ENCODE measurements at places on chromosomes 5 and 9. TPM values are rescaled to one million over a fixed set of nuclear protein-coding genes. Genes with fewer than 3 reads are reported as not detected.

ANKRD31 gene
- 0.11 TPM for total RNA-seq

PPIP5K2 gene
- 48.5 TPM for total RNA-seq

IL13 gene
- total RNA-seq: not detected

GNA14 gene
- total RNA-seq: 17.2 TPM

TRUB2 gene
- 24.1 TPM for total RNA-seq

SLC36A3 gene
- total RNA-seq: not detected

PHF24 gene
- 0.67 TPM for total RNA-seq

PFN3 gene
- total RNA-seq: not detected

LAMC3 gene
- total RNA-seq: 16.4 TPM

INIP gene
- total RNA-seq: 26.2 TPM

ARID3C gene
- not detected for total RNA-seq

NRARP gene
- 4.0 TPM for total RNA-seq

TLX3 gene
- not detected for total RNA-seq

SPINK9 gene
- not detected for total RNA-seq

CDH9 gene
- total RNA-seq: not detected

GPX3 gene
- 1,240 TPM for total RNA-seq

TAF11L10 gene
- total RNA-seq: not detected

C1QTNF2 gene
- total RNA-seq: not detected

PCDHGA12 gene
- 19.9 TPM for total RNA-seq

RASEF gene
- 14.5 TPM for total RNA-seq

RNF224 gene
- not detected for total RNA-seq

NR6A1 gene
- 7.4 TPM for total RNA-seq

UAP1L1 gene
- total RNA-seq: 34.0 TPM

SLC25A2 gene
- 0.43 TPM for total RNA-seq

INSL4 gene
- not detected for total RNA-seq

CCNI2 gene
- total RNA-seq: 0.69 TPM

NMUR2 gene
- total RNA-seq: not detected

ARHGEF37 gene
- 4.3 TPM for total RNA-seq

TUSC1 gene
- 22.5 TPM for total RNA-seq

ANGPTL2 gene
- total RNA-seq: 6.7 TPM

LECT2 gene
- not detected for total RNA-seq

NFIL3 gene
- total RNA-seq: 30.1 TPM

FAM174A gene
- total RNA-seq: 55.2 TPM

TMEM252 gene
- not detected for total RNA-seq

PRR16 gene
- 4.2 TPM for total RNA-seq

IL4 gene
- total RNA-seq: not detected

PDE8B gene
- 5.8 TPM for total RNA-seq

CD274 gene
- 15.5 TPM for total RNA-seq

KCNIP1 gene
- 2.4 TPM for total RNA-seq

ANAPC2 gene
- total RNA-seq: 61.9 TPM

COL15A1 gene
- 1.0 TPM for total RNA-seq

SPINK7 gene
- total RNA-seq: not detected

KLF4 gene
- 213 TPM for total RNA-seq

PCDHGA9 gene
- total RNA-seq: 4.6 TPM

PCDHB7 gene
- 1.4 TPM for total RNA-seq

NADK2 gene
- 22.1 TPM for total RNA-seq

GFRA3 gene
- 0.30 TPM for total RNA-seq

PAEP gene
- not detected for total RNA-seq

KCNN2 gene
- 1.9 TPM for total RNA-seq

GLT6D1 gene
- total RNA-seq: not detected

TSPAN17 gene
- total RNA-seq: 22.1 TPM

OR13C8 gene
- total RNA-seq: not detected

AGXT2 gene
- not detected for total RNA-seq

OR1J2 gene
- total RNA-seq: not detected

SLC22A4 gene
- total RNA-seq: 5.2 TPM

SELENOP gene
- 455 TPM for total RNA-seq

SLC36A2 gene
- total RNA-seq: not detected
